ENCODE measurements at places on chromosomes 2 and 18.

DNA sequence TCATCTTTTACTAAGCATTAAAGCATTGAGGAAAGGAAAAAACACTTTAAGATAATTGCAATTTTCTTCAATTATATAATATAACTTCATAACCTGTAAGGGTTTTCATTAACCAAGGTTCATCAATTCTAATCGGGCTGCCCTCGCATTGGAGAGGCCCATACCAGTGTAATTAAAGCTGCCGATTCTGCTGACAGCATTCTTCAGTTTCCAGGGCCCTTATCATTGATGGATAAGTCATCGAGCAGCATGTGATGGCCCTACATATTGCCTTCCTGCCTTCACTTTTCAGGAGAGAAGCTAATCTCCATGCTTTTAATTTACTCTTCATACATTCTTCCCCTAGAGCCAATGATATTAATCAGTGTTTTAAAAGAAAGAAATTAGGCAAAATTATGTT, 92.0 kb downstream of the NCKAP5 start:
- DNase-seq: no peak

- no peak for DNase-seq
Observed at GRCh38 chr2:176961775-176962619, 250.6 kb upstream of the HNRNPA3 start.

- no peak for DNase-seq
Observed at GRCh38 chr2:6454286-6454990, 411.3 kb downstream of the CMPK2 start.

DNA sequence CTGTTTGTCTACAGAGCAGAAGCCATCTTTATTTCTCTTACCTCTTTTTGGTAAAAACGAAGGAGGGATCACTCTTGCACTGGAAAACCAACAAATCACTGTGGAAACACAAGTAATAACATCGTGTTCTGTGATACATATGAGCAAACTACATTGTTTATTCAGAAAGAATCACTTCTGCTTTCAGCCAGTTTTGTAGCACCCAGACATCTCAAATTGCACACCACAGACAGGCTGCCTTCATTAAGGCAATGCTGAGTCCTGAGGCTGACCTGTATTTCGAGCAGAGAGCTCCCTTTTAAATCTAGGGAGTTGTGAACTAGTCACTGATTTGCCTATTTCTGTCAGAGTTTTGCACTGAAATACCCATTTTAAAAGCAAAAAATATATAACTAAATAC, 1003.2 kb upstream of the FAM98A start:
- no peak for DNase-seq

DNA sequence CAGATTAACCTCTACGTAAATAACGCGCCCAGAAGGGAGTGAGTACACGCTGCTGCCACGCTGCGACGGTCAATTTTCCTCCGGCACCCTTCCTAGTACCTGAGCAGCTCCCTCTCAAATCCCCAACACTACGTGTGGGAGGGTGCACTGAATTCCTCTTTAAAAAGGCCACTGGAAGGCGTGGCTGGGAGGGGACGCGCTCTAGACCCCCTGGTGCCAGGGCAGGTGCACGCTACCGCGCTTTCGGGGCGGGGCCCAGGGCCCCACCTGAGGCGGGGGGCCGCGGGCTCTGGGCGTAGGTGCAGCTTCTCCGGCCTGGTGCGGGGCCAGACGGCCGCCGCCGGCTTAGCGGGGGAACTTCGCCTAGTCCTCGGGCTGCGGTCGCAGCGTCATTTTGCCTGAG, 668 bp upstream of the ANKRD12 start:
- DNase-seq: peak; percentile 93

DNA sequence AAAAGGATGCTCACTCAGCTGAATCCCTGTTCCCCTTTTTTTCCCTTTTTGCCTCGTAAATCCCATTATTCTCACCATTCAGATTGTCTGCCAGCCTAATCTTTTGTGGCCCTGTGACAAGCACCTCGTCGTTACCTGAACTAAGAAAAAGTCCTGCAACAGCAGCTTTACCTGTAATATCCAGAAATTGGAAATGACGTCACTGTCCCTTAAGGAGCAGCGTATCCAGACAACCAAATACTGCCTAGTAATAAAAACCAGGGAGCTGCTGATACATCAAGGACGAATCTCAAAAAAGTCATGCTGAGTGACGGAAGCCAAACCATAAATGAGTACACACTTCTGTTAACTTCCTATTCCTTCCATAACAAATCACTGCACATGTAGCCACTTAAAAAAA, 694.9 kb downstream of the GALR1 start:
- DNase-seq: no peak

DNA sequence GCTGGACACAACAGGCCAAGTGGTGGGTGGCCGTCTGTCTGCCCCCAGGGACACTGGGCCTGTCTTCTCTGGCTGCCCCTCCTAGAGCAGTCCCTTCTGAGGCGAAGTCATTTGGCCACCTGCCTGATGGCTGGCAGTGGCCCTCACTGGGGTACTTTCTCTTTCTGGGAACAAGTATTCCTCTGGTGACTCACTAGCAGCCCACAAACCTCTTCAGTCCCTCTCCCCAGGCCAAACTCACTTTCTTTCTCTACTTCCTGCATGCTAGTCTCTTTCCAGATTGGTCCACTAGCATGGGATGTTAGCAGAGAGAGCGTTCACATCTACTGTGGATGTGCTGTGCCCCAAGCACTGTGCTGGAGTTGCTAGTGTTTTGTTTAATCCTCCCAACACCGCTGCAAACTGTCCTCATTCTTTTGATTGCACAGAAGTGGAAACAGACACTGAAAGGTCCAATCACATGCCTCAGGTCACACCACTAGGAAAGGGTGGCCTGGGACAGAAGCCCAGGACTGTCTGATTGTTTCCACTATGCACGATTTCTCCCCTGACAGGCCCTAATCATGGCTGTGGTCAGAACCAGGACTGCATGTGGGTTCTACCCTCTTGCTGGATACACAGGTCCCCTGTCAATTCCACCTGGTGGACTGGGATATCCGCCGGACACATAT, 5.2 kb downstream of the DYSF start:
- DNase-seq: no peak

DNA sequence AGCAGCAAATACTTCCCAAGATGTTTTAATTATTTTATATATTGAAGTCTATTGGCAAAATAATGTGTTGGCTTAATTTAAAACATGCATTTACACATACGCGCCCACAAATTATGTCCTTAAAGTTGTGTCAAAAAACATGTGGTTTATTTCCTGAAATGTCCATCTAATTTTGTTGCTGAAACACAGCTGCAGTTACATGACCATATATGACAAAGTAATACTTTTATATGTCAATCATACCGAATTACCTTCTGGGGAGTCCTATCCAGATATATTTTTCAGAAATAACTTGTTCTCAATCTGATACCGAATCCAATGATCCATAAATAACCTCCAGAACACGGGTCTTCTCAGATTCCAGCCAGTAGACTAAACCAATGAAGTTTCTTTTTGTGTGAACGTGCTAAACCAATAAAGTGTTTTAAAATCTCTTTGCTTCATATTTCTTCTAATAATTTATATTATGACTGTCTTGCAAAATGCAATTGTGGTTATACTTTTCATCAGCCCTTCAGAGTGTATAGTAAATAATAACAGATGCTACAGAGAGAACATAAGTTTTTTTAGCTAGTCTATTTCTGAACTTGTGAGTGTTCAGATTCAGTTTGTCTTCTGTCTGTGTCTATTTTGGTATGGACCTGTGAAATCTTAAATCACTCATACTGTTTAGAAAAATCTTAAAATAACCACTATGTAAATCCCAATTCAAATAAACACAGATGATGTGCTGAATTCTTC, 2.4 kb downstream of the SCG2 start:
- no peak for DNase-seq

GRCh38 chr18:22169011-22169888, at the start of gene GATA6:
Gene GATA6, plus strand, starts transcription at chr18:22169589. Its CDS starts 1,556 bp downstream, at chr18:22171145.
- peak; percentile 72 for DNase-seq

- DNase-seq: no peak
Observed at GRCh38 chr18:987325-988186, 82.9 kb downstream of the ADCYAP1 start.

GRCh38 chr18:34467058-34467457, 242.3 kb upstream of the NOL4 start:
- DNase-seq: no peak

- no peak for DNase-seq
Observed at GRCh38 chr2:20553580-20553979, 97.3 kb downstream of the HS1BP3 start.

DNA sequence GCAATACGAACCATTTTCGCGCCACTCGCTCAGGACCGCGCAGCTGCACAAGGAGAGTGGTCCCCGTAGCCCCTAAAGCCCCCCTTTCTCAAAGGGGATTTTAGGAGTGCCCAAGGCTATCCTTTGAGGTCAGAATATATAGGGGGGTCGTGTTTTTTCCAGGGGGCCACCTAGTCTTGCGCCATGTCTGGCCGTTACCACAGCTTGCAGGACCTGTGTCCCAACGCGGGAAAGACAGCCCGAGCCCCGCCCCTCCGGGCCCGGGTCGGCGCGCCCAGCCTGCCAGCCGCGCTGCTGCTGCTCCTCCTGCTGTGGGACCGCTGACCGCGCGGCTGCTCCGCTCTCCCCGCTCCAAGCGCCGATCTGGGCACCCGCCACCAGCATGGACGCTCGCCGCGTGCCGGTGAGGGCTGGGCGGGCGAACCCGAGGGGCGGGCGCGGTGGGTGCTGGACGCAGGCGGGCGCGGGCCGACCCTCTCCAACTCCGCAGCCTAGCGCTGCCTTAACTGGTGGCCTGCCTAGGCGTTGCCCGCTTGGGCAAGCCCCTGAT, at the start of gene CDCA7:
TSS of gene CDCA7 (plus strand) at position 291 of the 550 bp plus-strand sequence. CDS start at position 383, 92 bp downstream.
- peak; percentile 76 for DNase-seq

DNA sequence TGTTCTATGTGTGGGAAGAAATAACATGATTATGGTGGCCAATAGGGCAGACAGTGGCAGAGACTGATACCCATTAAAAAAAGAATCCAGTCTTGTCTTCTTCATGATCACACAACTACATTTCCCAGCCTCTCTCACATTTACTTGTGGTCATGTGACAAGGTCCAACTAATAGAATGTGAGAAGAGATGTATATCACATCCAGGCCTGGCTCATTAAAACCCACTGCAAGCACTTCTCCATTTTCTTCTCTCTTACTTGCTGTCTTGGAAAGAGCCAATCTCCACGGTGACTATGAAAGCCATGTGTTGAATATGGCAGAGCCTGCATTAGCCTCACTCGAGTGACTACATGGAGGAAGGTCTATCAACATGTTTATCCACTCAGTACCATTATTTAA, 306.2 kb upstream of the ZEB2 start:
- DNase-seq: no peak

DNA sequence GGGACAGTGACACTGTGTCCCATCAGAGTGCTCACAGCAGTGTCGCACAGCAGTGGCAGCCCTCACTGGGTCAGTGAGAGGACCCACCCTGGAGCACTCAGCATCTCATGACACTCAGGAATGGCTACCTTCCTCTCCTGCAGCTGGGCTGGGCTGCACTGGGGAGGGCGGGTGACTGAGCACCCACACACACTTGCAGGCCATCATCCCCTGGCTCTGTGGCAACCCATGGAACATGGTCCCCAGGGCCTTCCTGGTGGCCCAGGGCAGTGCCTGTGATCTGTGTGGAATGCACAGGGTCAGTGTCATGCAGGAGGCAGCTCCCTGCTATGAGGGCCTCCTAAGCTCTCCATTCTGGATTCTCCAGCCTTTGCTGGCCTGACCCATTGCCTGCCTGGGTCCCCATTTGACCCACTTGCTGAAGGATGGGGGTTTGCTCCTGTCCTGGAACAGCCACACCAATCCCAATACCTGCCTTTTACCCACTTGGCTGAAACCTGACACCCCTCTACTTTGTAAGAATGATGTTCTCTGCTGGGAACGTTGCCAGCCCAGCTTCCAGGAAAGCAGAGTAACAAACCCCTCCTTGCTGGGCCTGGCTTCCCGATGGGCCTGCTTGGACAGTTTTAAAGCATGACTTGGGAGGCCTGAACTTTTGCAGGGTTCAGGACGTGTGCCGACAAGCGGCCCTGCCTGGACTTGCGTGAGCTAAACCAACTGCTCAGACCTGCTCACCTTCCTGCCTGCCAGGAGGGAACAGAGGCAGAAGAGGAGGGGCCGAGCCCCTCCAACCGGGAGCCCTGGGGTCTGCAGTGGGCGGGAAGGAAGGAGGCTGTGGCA, 13.7 kb downstream of the HS6ST1 start:
- DNase-seq: peak; percentile 71

DNA sequence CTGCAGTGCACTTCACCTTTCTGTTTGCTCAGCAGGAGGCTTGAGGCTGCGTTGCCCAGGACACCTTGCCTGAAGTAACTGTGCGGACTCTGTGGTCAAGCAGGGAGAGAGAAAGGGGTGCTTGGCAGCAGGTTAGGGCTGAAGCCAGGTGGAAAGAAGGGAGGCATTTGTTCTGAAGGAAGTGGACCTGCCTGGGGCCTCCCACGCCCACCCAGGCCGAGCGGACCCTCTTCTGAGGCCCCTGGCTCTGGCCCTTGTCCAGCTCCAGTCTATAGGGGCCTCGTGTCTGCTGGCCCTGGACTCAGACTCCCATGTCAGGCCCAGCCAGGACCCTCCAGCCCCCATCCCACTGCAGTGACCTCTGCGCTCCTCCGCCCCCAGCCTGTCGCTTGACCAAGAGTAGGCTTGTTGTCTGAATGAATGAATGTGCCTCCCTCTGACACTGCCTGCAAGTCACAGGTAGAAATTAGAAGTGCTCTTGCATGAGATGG, 2.5 kb downstream of the SNED1 start:
- no peak for DNase-seq

DNA sequence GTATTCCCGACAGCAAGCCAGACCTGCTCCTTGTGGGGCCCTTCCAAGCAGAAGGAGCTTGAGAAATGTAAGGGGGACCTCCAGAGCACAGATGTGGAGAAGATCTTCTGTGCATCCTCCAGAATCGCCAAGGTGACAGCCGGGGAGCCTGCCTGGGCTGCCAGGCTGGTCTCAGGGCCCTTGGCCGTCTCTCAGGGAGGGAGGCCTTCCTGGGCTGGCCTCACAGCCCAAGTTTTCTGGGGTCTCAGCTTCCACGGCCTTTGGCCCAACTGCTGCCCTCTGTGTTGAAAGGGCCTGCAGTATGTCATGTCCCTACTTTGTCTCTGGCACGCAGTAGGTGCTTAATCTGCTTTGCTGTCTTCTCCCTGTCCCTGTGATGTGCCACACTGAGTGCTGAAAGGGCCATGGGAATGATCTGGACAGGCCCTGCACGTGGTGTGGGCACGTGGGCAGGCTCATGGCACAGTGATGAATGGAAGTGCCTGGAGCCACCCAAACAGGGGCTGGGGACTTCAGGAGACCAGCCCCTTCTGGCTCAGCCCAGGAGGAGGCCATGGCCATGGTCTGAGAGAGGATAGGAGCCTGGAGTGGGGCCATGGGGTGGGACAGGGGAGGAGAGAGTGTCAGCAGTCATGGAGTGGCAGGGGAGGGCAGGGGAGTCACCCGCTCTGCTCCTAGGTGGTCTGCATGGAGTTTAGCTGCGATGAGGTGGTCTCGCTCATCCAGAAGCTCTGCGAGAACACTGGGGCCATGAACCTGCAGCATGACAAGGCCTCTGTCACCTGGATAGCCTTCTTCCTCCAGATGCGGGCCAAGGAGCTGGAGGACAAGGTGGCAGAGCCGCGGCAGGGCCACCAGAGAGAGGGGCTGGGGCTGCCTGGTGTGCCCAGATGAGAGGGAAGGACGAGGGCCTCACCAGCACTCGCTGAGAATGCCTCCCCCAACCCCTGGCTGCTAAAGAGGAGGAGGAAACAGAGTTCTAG, 35.4 kb downstream of the HJURP start:
- DNase-seq: no peak
